ENCODE measurements at places on chromosomes 11 and 22. TPM values are rescaled to one million over a fixed set of nuclear protein-coding genes. Genes with fewer than 3 reads are reported as not detected.

Gene PTPN5
- 0.81 TPM for total RNA-seq

Gene PANX3
- total RNA-seq, result not detected

Gene BATF2
- 7.5 TPM for total RNA-seq

Gene TSSK2
- total RNA-seq, result not detected

Gene MMP1
- total RNA-seq, result 19.1 TPM

Gene MIF
- 236 TPM for total RNA-seq

- DNase-seq, result no peak
- H3K36me3 ChIP-seq, result peaks cover 44% of the 10 kb centered on the region
- peak overlapping the region; percentile 93 for H3K27ac ChIP-seq
- H3K4me3 ChIP-seq, result peak overlapping the region; percentile 83
- H3K4me1 ChIP-seq, result peaks cover 28% of the 10 kb centered on the region
These were observed 747 bp downstream of the NXF1 start for GRCh38 chr11:62804310-62805075.
